ENCODE measurements at places on chromosomes 16 and 17.

DNA sequence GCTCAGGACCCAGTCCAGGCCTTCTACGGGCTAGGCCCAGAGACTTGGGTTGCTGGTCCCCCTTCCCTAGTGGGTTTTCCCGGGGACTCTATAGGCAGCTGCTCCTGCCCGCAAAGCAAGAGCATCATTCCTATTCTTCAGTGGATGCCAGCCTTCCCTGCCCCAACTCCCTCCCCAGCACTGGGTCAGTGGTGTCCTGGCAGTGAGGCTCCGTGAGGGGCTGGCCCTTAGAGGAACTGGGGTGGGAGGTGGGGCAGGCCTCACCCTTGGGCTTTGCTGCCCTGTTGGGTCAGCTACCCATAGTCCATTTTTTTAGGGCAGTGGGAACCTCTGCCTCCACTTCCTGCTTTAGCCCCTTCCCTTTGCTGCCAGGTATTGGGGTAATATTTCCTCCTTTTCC is 7.9 kb upstream of the PLEKHG4 start:
- DNase-seq = no peak

DNA sequence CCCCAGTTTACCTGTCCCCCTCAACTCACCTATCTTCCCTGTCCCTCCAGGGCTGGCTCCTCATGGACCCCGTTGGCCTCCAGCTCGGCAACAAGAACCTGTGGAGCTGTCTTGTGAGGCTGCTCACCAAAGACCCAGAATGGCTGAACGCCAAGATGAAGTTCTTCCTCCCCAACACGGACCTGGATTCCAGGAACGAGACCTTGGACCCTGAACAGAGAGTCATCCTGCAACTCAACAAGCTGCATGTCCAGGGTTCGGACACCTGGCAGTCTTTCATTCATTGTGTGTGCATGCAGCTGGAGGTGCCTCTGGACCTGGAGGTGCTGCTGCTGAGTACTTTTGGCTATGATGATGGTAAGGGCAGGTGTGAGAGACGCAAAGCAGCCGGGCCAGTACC is 31.3 kb downstream of the NLRC5 start:
- no peak for DNase-seq

GRCh38 chr16:2205104-2205966 is at the start of gene MLST8:
Gene MLST8, plus strand, starts transcription at chr16:2205454. Its CDS starts 632 bp downstream, at chr16:2206086.
- DNase-seq = peak; percentile 86

DNA sequence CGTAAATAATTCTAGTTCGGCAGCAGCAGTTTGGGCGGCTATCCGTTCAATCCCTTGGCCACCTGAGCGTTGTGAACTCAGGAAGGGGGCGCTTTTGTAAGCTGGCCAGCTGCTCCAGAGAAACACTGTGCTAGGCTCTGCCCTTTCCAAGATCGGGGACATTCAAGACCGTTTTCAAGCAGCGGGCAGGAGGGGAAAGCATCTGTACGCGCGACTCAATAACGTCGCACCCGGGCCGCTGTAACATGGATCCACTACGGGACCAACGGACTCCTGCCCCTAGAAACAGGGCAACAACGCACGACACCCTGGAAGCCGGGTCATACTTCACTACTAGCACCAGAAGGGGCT is 463 bp downstream of the TOP2A start:
- peak; percentile 20 for DNase-seq

- no peak for DNase-seq
These were observed 81.6 kb upstream of the XYLT1 start for GRCh38 chr16:17552351-17552750.

- no peak for DNase-seq
These were observed 3.4 kb downstream of the DNAJA2 start for GRCh38 chr16:46970089-46970488.
